H9 (cell line): ENCODE measurements at places on chromosomes 12 and 14.

GRCh38 chr12:71306808-71307207 is 132.8 kb upstream of the LGR5 start:
- no peak for DNase-seq

DNA sequence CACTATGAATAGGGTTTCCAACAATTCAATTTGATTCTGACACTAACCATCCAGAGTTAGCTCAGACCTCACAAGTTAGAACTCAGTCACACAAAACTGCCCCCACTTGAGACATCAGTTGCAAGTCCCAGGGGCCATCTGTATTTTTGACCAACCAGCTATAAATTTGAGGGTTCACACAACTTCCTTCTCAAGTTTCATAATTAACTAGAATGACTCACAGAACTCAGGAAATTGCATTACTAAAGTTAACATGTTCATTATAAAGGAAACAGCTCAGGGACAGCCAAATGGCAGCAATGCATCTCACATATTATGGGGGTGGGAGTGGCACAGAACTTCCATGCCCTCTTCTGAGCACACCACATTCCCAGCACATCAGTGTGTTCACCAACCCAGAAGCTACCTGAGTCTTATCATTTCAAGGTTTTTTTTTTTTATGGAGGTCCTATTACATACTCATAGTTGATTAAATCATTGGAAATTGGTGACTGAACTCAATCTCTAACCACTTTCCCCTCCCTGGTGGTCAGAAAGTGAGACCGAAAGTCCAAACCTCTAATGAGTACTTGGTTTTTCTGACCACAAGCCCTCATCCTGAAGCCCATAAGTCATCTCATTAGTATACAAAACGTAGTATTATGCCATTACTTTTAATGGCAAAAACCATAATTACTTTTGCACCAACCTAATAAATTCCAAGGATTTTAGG is 1721.5 kb upstream of the SEL1L start:
- DNase-seq = no peak

DNA sequence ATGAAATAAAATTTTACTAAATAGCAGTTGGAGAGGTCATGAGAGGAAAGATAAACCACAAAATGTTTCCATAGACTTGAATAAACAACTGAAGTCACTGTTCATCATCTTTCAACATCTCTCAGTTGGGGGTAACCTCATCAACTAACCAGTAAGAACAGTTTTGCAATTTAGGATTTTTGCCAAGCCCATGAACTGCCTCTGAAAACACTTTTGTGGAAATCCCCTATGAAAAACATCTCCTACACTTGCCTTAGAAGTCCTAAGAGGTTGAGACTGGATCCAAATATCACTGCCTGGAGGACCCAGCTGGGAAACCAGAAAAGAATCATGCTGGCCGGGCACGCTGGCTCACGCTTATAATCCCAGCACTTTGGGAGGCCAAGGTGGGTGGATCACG is 273.1 kb downstream of the C12orf50 start:
- no peak for DNase-seq

DNA sequence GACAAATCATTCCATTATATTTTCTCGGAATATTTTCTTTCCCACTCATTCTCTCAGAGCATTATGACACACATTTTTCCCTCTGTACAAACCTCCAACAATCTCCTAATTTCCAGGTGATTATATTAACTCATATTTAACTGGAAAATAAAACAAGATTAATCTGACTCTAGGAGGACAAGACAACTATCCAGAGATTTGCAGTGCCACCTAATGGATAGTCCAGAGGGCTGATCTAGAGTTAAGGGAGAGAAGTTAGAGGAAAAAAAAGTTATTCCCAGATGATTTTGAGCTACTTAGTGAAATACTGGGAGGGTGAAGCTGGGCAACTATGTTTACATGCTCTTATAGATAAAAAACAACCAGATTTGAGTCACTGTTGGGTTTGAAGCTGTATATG is 161.7 kb downstream of the ALX1 start:
- DNase-seq = no peak
